GM20000 (cell line): ENCODE measurements at places on chromosomes 16 and 17.

DNA sequence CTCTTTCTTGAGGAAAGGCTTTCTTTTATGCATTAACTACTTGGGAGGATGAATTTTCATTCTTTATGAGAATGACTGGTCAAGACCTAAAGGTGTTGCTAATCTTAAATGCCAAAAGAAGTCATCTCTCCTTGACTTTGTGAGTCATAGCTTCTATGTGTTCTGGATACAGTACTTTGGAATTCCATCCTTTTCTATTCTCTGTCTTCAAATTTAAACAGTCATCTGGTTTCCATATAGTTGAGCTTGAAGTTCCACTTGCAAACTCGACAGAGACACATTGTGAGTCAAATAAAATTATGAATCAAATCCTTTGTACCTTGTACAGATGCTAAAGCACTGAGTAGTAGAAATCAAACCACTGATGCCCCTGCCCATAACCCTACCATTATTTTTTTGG is 271.9 kb upstream of the PMFBP1 start:
- DNase-seq = no peak

DNA sequence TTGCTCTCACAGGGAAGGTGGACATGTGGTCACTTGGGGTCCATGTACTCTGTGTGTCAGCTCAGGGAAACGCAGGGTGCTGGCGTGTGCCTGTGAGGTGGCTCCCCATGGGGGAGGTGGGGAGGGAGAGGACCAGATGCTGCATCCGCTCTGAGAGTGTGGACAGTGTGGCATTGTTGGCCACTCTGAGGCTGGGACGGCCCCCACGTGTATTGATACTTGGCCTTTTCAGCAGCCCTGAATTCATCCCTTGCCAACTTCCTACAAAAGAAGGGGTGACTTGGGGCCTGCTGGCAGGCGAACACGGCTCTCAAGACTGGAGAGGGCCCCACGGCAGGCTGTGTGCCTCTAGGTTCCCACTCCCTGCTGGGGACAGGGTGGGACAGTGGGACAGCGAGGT is 120.1 kb downstream of the RAB11FIP4 start:
- no peak for DNase-seq

GRCh38 chr17:67637901-67638641 is 79.7 kb upstream of the NOL11 start:
- DNase-seq = no peak

DNA sequence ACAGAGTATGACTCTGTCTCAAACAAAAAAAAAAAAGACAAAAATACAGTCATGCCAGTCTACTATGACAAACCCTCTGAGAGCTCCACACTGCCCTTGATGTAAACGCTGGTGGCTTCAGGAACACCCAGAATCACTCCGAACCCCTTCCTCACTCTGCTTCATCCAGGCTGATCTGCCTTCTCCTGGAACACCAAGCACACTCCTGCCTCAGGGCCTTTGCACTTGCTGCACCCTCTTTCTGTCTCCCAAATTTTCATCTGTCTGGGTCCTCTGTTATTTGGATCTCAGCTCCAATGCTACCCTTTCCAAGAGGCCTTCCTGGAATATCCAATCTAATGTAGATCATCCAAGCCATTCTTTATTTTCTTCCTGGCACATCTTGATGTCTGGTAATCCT is 7.9 kb upstream of the SLC39A11 start:
- no peak for DNase-seq

GRCh38 chr17:5200360-5200759 is 8.7 kb upstream of the ZNF594 start:
- DNase-seq = peak; percentile 23

DNA sequence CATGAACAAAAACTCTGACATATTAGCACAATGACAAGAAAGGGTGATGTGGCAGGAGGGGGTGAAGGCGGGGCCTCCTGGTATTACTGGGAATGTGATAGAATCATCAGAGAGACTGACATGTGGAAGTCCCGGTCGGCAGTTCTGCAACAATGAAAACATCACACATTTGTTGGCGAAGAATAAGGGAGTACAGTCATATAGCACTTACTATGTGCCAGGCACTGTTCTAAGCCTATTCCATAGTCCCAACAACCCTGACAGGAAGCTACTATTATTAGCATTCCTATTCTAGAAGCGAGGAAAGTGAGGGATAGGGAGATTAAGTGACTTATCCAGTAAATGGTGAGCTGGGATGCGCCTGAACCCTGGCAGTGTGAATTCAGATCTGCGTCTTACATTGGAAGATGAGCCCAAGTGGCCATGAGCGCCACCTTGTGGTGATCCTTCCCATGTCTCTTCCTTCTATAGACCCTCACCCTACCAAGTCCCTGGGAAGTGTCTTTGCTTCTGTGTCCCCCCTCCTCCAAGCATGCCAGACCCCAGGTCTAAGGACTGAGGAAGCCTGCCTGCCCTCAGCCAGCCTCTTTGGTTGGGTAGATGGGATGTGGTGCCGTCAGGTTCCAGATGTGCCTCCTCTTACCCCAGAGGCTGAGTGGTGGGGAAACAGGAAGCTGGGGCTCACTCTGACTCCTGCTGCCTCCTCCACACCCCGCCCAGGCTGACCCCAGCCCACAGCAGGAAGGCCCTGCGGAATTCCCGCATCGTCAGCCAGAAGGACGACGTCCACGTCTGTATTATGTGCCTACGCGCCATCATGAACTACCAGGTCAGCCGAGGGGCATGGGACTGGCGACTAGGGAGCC is 14.0 kb downstream of the FMNL1 start:
- DNase-seq = peak; percentile 83

DNA sequence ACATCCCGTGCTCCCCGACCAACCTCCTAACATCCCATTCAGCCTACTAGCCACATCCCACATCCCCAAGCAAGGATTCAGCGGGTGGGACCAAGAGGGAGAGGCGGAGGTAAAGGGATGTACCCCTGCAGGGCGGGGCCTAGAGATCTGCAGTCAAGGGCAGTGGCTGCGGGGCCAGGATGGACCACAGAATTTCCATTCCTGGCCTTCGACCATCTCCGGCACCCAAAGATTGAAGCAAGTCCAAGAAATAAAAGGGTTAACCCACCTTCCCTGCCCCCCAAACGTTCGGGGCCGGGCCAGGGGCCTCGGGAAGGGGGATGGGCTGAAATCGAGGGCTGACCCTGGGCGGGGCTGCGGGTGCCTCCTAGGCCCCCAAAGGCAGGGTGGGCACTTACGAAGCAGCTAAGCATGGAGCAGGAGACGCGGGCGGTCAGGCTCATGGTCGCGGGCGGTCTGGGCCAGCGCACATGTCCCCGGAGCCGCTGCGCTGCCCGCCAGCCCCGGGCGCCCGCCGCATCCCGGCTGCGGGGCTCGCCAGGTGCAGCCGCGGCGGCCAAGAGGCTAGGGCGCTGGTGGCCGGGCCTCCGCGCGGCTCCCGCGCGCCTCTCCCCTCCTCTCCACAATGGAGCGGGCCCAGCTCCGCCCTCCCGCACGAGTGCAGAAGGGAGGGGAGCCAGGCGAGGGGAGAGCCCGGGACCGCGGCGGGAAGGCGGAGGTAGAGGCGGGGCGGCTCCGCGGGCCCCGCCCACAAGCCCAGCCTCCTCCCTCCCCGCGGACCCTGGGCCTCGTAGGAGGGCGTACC is at the start of gene MTMR4:
MTMR4 (minus strand) TSS at position 674 of the 805 bp plus-strand sequence; CDS start at position 443, 231 bp downstream.
- DNase-seq = peak; percentile 94

DNA sequence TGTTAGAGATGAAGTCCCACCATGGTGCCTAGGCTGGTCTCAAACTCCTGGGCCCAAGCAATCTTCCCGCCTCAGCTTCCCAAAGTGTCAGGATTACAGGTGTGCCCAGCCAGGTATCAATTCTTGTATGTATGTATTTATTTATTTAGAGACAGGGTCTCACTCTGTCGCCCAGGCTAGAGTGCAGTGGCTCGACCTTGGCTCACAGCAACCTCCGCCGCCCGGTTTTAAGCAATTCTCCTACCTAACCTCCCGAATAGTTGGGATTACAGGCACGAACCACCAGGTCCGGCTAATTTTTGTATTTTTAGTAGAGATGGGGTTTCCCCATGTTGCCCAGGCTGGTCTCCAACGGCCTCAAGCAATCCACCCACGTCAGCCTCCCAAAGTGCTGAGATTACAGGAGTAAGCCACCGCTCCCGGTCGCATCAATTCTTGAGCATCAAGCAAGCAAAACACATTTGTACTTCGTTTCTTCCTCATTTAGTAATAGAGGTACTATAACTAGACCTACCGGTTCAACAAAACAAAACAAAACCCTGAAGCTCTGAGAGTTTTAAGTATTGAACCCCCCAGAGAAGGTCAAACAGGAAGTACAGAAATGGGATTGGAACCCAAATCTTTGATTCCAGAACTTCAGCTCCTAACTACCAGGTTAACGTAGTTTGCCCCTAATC is 1.0 kb upstream of the ZNF500 start:
- DNase-seq = no peak

- peak; percentile 43 for DNase-seq
These were observed 2.6 kb downstream of the GTF3C1 start for GRCh38 chr16:27547134-27547533.

DNA sequence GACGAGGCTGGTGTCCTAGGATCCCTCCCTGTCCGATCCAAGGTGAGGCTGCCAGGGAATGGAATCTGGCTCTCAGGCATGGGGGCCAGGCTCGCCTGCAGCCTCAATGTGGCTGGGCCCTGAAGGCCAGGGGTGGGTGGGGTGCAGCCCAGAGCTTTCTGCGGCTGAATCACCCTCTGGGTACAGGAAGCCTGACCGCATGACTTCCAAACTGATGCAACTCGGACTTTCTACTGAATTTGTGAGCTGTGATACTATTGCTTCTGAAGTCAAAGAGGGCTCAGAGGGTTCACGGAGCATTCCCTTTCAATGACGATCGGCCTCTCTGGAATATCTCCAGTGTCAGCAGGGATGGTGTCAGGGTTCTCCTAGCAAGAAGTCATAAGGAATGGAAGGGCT is 123.7 kb downstream of the METRNL start:
- DNase-seq = no peak

DNA sequence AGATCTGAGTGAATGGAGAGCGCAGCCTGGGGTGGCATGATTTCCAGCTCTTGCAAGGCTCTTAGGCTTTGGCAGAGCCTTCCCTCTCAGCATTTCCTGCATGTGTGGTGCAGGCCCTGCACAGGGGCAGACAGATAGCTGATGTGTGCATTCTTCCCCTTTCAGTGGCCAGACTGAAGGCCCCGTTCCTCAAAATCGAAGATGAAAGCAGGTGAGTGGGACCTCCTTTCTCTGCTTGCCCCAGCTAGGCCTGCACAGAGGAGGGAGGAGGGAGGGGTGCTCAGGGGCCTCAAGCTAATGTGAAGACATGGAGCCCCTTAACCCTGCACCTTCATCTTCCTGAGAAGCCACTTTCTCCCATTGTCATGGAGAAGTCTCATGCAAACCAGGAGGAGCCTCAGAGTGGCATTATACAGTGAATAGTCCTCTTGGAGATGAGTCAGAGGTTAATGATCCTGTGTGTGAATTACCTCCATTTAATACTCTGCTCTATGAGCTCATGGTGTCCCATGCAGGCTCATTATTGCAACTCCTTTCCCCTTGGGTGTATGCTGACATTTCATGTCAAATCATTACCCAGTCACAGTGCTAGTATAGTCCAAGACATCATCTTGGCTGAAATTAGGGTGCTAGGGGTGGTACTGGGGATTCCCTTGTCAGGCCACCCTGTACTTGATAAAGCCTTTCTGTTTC is 20.4 kb upstream of the ADAM11 start:
- peak; percentile 59 for DNase-seq

GRCh38 chr17:67433248-67433924 is 56.3 kb downstream of the PITPNC1 start:
- no peak for DNase-seq

DNA sequence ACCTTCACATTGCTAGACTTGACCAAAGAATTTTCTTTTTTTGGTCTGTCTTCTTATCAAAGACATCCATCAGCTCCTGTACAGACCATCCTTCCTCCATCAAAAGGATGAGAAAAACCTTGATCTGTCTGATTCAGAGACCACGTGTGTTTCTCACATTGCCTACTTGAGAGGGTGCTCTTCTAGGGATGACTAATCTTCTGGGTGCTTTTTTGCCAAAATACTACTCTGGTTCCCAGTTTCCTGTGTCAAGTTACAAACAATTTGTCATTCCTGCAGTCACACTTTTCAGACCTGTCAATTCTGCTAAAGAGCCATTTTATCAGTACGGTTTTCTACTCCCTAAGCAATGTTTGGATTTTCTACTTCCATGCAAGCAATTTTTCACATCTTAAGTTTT is 492.2 kb downstream of the CDH11 start:
- DNase-seq = no peak

DNA sequence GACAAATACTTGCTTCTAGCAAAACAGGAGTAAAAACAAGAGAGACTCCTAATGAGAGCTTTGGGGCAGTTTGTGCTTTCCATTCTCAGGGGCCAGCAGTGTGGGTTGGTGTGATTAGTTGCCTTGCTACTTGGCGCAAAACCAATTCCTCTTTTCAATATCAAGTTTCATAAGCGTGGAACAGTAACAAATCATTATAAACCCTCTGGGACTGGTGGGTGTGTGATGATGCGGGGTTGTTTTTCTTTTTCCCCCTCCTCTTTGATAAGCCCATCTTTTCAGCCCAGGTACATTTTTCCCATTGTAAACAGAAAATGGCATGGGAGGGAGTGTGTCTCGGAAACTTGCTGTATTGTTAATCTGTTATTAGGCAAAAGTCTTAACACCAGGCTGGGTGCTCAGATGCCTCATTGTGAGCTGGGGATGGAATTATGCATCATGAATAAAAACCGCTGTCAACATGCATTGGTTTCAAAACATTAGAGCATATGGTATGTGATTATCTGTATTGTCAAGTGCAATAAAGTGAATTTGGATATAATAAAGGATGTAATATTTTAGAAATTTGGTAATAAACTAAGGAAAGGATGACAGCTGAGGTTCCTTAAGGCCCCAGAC is 166.4 kb downstream of the CCDC182 start:
- peak; percentile 54 for DNase-seq

GRCh38 chr17:83036193-83036592 is 43.2 kb upstream of the METRNL start:
- no peak for DNase-seq

GRCh38 chr16:81575834-81576233 is 131.2 kb downstream of the CMIP start:
- no peak for DNase-seq

GRCh38 chr17:78899361-78900260 is 3.4 kb downstream of the CEP295NL start:
- DNase-seq = no peak

GRCh38 chr16:61834082-61834481 is 202.2 kb downstream of the CDH8 start:
- DNase-seq = no peak
